Stimulated activated CD8-positive, alpha-beta memory T cell treated with anti-CD3 and anti-CD28 coated beads, Interleukin-7, amount 100 ng/mL, for 1 hour (primary cell): ENCODE measurements at places on chromosomes 4 and X.

- no peak for DNase-seq
Observed at GRCh38 chrX:10415306-10416001, 204.9 kb downstream of the MID1 start.

GRCh38 chrX:109812236-109812635 is 79.2 kb upstream of the ACSL4 start:
- DNase-seq: no peak

DNA sequence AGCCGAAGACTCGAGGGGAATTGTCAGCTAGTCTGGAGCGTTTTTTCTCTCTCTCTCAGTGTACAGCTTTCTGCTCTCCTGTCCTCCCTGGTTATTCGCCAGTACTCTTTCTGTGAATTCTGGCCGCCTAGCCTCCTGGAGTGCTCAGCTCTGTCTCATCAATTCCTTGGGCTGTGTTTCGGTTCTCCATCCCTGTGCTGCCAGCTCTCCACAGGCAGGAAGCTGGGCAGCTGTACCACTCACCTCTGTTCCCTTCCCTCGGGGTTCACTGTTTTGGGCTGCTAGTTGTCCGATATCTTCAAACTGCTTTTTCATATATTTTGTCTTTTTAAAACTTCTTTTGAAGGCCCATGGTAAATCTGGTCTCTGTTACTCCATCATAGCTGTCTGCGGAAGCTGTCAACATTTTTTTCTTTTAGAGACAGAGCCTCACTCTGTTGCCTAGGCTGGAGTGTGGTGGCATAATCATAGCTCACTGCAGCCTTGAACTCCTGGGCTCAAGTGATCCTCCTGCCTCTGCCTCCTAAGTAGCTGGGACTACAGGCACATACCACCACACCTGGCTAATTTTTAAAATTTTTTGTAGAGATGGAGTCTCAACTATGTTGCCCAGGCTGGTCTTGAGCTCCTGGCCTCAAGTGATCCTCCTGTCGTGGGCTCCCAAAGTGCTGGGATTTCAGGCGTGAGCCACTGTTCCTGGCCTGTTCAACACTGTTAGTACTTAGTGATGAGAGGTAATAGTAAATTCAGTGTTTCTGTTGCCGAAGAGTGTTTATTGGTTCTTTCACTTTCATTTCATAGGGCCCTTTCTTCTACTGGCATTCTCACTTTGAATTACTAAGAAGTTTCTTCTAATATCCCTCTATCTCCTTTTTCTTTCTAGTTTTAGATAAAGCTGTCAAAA is 18.6 kb downstream of the ZCCHC4 start:
- DNase-seq: no peak

DNA sequence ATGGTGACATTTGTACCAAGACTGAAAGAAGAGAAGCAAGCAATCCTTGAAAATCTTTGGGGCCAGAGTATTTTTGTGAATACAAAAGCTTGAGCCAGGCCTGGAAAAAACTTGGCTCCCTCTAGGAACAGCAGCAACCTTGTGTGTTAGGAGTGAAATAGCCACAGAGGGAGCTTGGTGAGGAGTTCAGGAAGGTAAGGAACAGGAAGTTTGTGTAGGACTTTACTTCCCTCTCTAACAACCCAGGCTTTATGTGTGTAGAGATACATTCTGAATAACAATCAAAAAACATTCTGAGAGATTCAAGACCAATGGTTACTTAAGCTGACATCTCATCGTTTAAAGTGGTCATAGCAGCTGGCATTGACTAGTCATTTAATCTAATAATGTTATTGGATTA is 668.5 kb downstream of the PCDH18 start:
- DNase-seq: no peak

DNA sequence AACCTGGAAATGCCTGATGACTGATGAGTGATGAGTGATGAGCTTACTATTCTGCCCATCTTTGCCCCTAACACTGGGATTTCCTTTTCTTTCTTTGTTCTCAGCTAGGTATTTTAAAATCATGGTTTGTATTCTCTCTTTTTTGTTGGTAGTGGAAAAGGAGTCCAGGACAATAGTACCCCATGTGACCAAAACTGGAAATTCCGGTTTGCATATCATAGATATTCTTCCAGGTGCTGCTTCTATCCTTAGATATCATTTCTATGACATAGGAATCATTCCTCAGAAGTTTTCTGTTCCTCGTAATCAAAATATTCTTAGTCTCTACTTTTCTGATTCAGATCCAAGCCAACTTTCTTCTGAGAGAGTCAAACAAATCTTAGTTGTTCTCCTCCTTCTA is 320.5 kb upstream of the TET2 start:
- DNase-seq: no peak

GRCh38 chr4:40562681-40563080 is 67.0 kb downstream of the RBM47 start:
- DNase-seq: no peak

- no peak for DNase-seq
Observed at GRCh38 chrX:23662853-23663252, 4.4 kb upstream of the PRDX4 start.

- DNase-seq: no peak
Observed at GRCh38 chrX:24298191-24298590, 15.7 kb downstream of the SUPT20HL2 start.

DNA sequence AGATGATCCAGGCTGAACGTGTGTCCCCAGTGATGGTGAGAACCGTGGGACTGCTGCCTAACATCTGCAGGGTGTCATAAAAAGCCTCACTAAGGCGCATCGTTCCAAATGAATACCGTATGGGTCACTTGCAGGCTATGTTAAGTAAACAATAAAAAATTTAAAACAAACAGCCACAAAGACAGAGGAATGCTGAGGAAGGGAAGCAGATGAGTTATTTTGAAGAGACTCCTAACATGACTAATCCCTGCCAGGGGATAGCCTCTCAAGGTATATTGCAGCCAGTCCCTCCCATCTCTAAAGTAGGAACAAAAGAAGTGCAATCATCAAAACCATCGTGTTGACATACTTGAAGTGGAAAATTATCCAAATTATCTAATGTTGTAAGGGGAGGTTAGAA is 83.8 kb downstream of the UNC5C start:
- no peak for DNase-seq

DNA sequence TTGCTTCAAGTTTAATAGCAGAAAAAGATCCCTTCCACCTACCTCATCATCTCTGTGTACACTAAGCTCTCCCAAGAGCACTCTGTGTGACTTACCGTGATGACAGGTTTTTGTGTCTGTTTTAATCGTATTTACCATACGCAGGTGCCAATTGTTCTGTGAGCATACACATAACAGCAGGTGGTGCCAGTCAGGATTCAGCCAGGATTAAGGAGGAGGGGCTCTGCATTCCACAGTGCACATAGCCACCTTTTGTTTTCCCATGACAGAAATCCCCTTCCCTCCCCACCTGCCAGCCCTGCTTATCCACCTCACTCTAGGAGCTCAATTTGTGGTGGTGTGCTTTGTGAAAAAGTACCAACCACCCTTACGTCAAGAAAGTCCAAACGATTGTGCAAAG is 14.8 kb downstream of the ANK2 start:
- no peak for DNase-seq

DNA sequence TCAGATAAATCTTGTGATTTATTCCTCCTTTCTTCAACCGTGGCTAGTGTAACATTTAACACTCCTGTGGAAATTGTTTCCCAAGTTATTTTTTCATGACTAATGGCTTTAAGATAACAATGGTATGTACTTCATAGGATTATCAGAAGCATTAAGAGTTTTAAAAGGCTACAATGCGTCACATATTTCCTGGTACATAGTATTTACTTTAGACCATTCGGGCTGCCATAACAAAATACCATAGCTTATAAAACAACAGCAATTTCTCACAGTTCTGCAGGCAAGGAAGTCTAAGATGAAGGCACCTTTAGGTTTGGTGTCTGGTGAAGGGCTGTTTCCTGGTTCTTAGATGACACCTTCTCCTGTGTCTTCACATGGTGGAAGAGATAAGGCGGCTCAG is 158.6 kb downstream of the PAPSS1 start:
- DNase-seq: no peak

DNA sequence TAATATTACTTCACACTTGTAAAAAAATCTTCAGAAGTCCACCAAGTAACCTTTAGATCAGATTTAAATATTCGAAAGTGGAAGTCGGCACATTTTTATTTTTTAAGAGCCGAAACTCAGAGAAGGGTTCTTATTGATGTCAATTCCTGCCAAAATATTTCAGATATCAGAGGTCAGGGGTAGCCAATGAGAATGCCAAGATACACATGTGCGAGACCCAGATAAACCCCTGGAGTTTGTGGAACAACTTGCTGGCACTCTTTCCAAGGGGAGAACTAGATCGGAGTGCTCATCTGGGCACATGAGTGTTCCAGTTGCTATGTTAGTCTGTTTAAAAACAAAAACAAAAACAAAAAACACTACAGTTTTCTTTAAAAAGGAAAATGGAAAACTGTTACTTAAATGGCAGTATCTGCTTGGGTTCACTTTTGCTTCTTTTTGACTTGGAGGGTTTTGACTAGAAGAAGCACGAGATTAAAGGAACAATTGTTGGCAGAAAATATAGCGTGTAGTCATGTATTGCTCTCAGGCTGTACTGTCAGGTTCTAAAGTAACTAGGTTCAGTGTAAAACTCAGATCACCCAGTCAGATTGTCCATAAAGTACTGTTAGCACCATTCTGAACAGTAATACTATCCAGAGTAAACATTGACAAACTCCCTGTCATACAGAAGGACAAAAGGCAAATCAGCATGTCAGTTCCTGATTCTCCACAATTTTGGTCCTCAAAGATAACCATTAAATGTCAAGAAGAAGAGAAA is 188.0 kb upstream of the PACRGL start:
- no peak for DNase-seq

DNA sequence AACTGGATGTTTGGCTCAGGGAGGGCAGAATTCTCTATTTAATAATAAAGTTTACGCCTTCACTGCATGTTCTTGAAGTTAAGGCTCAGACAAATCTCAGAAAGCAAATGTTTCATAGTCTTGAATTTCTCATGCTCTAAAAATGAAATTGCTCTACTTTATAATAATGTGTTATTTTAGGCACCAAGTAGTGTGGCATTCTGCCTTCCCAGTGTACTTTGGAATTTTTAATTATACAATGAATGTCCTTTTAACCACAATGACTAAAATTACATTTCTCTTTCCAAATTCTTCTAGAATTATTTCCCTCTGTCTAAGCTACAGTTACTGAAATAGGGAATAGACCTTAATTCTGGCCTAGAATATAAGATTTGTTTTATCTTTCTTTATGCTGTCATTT is 97.9 kb upstream of the PDE5A start:
- no peak for DNase-seq

GRCh38 chr4:185761352-185762235 is 50.4 kb downstream of the SORBS2 start:
- DNase-seq: no peak

GRCh38 chr4:28730304-28730703 is 1869.7 kb downstream of the STIM2 start:
- no peak for DNase-seq

DNA sequence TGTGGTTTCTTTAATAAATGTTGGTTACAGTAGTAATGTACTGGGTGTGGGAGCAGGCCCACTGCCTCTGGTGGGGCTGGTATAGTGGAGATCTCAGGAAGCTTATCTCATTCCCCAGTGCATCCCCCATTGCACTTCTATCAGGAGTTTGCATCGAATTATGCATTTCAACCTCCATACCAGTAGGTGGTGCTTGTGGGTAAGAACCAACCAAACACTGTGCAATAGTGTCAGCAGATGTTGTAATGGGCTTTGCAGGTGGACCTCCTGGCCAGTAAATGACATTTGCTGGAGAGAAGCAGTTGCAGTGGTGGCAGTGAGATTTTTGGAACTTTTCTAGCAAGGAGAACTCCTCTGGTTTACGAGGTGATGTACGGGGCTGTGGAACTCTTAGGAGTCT is 150.6 kb downstream of the POU3F4 start:
- no peak for DNase-seq

GRCh38 chr4:32775049-32775448 is 2054.9 kb downstream of the PCDH7 start:
- no peak for DNase-seq

GRCh38 chr4:39406763-39407583 is at the start of gene KLB:
Gene KLB (plus strand): TSS chr4:39406930. CDS start chr4:39406950, 20 bp downstream.
- no peak for DNase-seq

DNA sequence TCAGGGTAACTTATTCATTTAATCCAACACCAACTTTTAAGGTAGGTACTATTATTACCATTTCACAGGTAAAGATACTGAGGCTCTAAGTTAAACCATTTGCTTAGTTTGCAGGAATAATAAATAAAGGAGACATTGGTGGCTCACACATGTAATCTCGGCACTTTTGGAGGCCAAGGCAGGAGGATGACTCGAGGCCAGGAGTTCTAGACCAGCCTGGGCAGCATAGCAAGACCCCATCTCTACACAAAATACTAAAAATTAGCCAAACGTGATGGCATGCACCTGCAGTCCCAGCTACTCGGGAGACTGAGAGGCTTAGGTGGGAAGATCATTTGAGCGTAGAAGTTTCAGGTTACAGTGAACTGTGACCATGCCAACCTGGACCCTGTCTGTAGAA is 37.7 kb downstream of the SULT1E1 start:
- no peak for DNase-seq

GRCh38 chr4:5979981-5980380 is 38.2 kb downstream of the C4orf50 start:
- no peak for DNase-seq

- no peak for DNase-seq
Observed at GRCh38 chr4:70901607-70901983, 574 bp upstream of the MOB1B start.

DNA sequence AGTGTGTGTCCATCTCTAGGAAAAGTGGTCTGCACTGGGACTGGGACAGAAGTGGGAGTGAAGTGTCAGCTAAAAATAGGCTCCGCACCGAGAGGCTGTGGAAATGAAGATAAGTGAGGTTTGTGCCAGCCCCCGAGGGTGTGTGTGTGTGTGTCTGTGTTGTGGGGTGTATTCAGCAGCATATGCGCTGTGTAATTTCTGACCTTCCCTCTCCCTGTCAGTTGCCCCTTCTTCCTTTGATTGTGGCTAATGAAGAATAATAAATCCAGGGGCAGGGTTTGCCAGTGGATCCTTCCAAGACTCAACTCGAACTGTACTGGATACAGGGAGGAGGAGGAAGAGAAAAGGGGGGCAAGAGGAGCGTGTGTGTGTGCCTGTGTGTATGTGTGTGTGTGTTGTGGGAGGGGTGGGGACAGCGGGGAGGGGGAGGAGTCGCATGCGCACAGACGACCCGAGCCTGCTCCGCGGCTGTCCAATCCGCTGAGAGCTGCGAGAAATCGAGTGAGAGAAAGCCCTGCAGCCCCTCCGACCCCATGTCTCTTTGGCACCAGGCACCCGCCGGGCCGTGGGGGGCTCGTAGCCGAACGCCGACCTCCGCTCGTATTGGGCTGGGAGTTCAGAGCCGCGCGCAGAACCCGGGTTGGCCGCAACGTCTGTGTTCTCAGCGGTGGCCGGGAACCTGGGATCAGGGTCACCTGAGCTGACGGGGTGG is 916 bp upstream of the POU4F2 start:
- DNase-seq: no peak

- DNase-seq: no peak
Observed at GRCh38 chr4:88285235-88285653, 883 bp upstream of the PPM1K start.

DNA sequence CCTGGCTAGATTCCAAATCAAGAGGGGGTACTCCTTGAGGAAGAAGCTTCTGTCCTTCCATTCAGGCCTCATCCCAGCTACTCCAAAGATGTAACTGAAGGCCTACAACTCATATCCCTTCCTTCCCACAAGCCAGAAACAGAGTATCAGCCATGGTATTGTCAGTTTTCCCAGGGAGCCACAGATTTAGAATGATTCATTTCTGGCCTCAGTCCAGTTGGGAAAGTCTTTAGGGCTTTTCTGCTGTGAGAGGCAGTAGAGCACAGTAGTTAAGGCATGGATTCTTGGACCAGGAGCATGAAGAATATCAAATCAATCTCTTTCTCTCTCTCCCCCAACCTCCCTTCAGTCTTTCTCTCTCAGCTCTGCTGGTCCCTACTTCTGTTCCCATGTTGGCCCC is 505.0 kb downstream of the BCOR start:
- no peak for DNase-seq
